ENCODE measurements at places on chromosomes 3 and 15. TPM values are rescaled to one million over a fixed set of nuclear protein-coding genes. Genes with fewer than 3 reads are reported as not detected.

Gene TMCC1
- polyA plus RNA-seq = 7.0 TPM

Gene GRAMD2A
- polyA plus RNA-seq = 0.70 TPM

Gene AADACL2
- polyA plus RNA-seq = not detected

Gene ISL2
- polyA plus RNA-seq = 1.0 TPM

Gene TUSC7
- polyA plus RNA-seq = not detected

Gene ROPN1
- polyA plus RNA-seq = not detected

Gene SLC6A1
- 0.23 TPM for polyA plus RNA-seq

Gene PIERCE2
- 2.6 TPM for polyA plus RNA-seq

Gene TMEM108
- 13.2 TPM for polyA plus RNA-seq

Gene APOD
- polyA plus RNA-seq = not detected

Gene GOLGA6L10
- polyA plus RNA-seq = not detected

Gene ISG20
- 4.9 TPM for polyA plus RNA-seq

Gene CCDC54
- polyA plus RNA-seq = not detected

Gene CLSTN2
- polyA plus RNA-seq = 0.10 TPM

Gene RHOV
- polyA plus RNA-seq = 4.4 TPM

Gene CLDN11
- 6.8 TPM for polyA plus RNA-seq

Gene SLCO2A1
- polyA plus RNA-seq = 0.82 TPM
